ENCODE measurements at places on chromosomes 7 and 10.

DNA sequence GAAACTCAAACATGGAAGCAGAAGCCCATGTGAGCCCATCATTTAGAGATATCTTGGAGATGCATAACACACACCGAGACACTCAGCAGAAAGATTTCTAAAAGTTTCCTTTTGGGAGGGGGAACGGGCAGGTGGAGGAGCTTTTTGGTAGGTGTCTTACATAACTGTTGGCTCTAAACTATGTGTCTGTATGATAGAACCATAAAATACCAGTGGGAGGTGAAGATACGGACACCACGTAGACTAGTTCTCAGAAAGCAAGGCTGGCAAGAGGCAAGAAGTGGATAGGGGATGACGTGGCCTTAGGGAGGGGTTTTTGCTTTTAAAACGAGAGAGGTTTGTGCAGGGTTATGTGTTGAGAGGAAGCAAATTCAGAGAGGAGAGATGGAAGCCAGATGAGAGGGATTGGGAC lies 36.5 kb downstream of the IL15RA start:
- no peak for DNase-seq

DNA sequence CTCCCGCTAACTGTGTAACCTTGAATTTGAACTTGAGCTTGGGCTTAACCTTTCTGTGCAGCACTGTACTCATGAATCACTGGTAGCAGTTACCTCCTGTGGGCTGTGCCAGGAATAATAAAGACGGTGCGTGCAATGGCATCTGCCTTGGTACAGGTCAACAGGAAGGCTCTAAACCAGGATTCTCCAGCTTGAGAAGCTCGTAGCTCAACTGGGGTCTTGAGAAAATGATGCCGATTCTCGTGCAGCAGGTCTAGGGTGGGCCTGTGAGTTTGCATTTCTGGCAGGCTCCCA lies 112.5 kb upstream of the ANLN start:
- no peak for DNase-seq

DNA sequence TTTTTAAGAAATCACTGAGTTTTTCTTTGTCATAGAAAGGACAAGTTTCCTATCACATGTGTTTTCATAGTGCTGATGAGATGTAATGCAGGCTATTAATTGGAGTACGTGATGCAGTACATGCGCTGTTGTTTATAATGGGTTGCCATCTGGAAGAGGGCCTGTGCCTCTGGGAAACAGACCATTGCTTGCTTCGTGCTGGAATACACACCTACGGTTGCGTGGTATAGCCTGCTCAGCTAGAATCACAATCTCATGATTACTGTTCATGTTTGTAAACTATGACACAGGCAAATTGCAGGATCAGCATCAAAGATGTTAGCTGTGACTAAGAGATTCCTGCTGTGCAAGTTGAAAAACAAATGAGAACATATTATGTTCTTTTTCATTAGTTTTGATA lies 107.2 kb upstream of the STEAP1B start:
- DNase-seq = peak; percentile 62

DNA sequence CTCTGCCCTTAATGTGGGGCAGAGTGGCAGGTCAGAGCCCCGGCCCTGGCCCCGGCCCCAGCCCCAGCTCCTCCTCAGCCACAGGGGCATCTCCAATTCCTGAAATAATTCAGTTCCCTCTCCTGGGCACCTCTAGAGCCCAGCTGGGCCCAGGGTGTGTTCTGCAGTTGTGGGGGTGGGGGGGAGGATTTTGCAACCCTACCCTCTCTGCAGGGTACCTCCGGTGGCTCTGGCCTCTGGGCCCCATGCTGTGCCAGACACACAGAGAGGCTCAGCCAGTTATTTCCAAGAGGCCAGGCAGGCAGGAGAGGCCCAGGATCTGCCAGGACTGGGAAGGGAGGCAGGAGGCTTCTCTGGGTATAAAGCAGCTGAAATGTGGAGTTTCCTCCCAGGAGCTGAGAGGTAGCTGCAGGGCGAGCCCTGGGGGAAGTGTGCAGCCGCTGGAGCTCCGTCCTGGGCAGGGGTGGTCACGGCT lies 47.9 kb downstream of the PWWP2B start:
- DNase-seq = no peak

DNA sequence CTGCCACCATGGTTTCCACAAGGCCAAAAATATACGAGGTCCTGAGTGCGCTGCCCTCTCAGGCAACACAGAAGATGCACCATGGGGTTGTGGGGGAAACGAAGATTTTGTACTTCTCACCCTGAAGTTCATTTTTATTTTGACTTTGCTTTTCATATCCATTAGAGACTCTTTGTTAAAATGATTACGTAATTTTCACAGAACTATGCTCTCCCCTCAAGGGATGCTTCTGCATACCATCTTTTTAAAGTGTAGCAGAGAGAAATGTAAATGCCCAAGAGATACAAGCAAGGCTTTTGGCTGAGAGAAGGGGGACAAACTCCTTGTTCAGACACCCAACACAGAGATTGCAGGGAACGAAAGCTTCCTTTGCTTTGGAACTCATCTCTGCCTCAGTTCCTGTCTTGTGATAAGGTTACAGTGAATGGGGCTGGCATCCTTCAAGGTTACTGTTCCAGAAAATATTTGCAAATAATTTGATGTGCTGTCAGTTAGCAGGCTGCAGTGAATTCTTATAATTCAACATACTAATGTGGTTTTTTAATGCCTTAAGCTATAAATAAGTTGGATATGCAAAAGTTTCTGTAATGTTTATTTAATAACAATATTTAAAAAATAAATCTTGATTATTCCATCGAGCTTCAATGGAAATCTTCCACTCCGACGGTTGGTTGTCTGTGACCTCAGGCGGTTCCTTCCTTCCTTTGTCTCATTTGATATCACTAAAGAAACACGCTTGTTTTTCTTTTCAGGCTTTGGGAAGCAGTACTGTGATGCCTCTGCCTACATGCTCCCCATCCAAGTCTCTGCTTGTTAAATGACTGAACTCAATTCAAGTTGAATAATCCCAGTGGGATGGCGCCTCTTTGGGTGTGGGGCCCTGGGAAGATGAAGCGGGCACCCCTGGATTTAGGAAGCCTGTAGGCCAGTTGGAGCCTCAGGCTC lies 209.3 kb upstream of the CTBP2 start:
- DNase-seq = no peak

- DNase-seq = no peak
Measured at GRCh38 chr7:27345997-27346396, 103.4 kb downstream of the EVX1 start.

DNA sequence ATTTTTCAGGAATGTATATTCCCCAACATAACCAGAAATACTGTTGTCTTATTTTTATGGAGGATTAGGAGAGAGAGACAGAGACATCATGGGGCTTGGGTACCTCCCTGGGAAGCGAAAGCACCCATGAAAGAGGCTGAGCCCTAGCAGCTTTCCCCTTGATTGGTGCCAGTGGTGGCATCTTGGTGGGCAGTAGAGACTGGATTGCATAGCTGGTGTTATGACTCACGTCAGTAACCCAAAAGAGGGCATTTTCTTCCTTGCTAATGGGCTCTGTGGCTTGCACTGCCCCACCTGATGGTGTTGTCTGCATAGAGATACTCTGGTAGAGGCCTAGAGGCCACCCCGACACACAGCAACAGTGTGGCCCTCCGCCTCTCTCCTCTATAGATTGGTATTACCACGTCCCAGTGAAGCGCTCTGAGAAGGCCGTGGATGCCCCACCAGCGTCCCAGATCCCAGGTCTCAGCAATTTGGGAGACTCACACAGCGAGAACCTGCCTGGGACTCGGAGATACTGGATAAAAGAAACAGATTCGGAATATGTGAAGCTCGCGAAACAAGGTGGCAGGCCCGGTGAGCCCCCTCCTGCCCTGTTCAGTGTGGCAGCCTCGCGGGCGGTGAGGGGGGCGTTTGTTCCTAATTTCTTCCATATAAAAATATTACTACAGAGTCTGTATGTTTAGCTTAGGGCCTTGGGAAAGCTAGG lies 5.8 kb downstream of the C7orf57 start:
- no peak for DNase-seq

- DNase-seq = no peak
Measured at GRCh38 chr7:129073204-129073603, 18.3 kb upstream of the TNPO3 start.

GRCh38 chr7:47335557-47336471 lies 246.1 kb downstream of the TNS3 start:
- no peak for DNase-seq

GRCh38 chr7:3037259-3037658 lies 6.4 kb downstream of the CARD11 start:
- no peak for DNase-seq

DNA sequence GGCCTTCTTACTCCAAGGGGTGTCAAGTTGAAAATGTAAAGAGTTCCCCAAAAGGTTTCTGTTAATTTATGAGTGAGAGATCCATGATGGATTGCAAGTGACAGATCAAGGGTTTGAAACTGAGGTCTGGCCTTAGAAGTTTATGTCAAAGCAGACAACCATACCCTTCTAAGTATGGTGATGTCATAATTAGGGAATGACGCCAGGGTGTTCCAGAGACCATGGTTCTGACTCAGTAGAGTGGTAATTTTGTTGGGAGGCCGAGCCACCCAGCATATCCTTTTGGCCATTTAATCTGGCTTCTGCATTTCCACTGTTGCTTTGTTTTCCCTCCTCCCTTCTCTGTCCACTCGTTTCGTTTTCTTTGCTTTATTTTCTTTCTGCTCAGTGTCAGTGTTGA lies 2.7 kb downstream of the TRUB1 start:
- no peak for DNase-seq

DNA sequence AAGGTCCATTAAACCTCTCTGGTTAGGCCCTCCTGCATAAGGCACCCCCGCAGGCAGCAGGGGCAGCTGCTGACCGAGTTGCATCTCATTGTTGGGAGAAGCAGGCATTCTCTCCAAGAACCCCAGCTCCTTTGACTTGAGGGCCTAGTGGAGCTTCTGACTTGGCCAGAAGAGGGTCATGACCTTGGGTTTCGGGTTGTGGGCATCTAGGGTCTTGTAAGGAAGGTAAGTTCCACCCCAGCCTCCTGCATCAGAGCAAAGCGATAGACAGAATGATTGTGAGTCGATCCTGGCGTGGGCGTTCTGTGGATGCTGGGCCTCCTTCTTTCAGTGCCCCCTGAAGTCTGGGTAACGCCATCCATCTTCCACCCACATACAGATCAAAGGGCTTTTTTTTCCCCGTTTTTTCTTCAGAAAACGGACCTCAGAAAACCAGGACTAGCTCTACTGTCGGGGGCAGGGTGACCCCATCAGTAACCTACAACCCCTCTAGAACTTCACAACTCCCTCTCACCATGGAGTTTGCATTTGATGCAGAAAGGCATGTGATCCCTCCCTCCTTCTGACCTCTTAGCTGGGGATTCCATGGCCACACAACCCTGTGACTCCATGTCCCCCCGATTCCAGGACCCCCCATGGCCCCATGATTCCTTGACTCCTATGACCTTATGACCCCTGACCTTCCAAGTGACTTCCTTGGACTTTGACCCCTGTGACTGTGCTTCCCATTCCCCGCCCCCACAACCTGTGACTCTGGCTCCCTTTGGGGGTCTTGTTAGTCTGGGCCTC lies 3.0 kb downstream of the SEMA4G start:
- no peak for DNase-seq

DNA sequence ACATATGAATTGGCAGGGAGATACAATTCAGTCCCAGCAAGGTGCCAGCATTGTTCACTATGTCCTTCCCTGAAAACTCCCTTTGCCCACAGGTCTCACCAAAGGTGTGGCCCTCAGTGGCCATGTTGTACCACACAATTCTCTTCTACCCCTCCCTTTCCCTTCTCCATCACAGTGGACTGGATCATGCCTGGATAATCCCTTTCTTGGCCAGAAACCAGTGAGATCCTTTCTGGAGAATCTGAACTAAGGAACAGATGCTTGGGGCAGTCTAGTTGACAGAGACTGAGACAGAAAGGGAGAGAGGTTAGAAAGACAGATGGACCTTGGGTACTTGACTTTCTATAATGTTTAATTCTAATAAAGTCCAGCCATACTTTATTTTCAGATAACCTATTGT lies 9.5 kb downstream of the NMT2 start:
- no peak for DNase-seq

GRCh38 chr7:104816537-104816936 lies 197.5 kb upstream of the KMT2E start:
- no peak for DNase-seq

GRCh38 chr10:99266383-99266782 lies 30.7 kb upstream of the HPSE2 start:
- DNase-seq = no peak

- no peak for DNase-seq
Measured at GRCh38 chr7:55275291-55276200, 89.6 kb upstream of the LANCL2 start.

DNA sequence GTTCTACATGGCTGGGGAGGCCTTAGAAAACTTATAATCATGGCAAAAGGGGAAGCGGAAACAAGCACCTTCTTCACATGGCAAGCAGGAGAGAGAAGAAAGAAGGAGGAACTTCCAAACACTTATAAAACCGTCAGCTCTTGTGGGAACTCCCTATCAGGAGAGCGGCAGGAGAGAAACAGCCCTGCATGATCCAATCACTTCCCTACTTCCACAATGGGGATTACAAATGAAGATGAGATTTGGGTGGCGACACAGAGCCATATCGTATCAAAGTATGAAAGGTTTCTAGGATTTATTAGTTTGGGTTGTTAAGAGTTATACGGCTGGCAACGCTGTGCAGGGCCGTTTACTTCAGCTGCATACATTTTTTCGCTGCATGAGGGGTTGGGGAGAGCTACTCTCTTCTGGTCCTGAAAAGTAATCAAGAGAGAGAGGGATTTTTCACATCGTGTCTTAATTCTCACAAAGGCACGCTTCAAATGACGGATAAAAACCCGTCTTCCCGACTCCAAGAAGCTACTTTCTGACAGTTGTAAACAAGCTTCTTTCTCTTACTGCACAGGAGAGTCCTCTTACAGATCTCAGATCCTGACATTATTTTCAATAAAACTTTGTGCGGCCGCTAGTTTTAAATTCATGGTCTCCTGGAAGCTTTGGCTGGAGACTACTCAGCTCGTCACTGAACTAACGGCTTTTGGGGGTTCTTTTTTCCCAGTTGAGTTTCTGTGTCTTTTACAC lies 751 bp upstream of the GTPBP10 start:
- peak; percentile 70 for DNase-seq

DNA sequence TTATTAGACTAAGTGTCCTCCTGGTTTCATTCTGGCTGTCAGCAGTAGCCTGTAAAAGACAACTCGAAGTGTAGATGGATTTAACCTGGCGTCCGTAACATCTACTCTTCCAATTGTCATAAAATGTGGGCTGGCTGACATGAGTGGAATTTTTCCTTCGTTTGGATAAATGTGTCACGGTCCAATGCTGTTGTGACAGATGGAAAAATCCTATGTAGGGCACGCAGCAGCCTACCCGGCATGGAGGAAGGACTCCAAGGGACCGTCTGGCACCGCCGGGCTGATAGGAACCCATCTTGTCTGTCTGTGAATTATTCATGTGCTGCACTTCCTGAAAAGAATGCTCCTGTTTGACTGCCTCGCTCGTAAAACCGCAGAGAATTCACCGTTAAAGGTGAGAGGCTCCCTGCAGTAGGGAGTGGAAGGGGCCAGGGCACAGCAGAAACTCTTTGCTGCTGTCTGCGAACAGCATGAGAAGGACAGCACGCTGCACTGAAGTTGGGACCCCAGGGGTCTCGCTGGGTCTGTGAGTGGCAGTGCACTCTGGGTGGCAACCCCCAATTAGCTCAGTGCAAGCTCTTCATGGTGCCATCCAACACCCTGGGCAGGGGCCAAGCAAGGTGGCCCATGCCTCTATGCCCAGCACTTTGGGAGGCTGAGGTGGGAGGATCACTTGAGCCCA lies 1.6 kb upstream of the ORAI2 start:
- DNase-seq = peak; percentile 69
